ENCODE measurements at places on chromosomes 1 and 21.

- DNase-seq = no peak
Measured at GRCh38 chr1:28441674-28442073, 64.2 kb upstream of the RCC1 start.

- DNase-seq = no peak
Measured at GRCh38 chr1:94285031-94285654, 47.8 kb upstream of the ARHGAP29 start.

- no peak for DNase-seq
Measured at GRCh38 chr1:16421201-16421600, 16.0 kb downstream of the SPATA21 start.

DNA sequence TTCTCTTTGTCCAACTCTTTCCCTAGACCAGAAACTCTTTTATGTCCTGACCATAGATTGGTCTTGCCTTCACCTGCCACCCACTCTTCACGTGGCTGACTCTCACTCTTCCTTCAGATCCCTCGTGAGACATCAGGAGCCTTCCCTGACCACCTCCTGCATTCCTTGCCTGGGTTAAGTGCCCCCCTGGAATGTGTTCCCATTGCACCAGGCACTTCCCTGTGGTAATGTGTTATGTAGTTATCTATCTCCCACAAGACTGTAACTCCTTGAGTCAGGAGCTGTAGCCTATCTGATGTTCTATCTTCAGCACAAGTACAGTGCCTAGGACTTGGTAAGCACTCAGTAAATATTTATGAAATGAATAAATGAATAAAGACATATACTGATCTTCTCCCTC is 111.2 kb upstream of the CTTNBP2NL start:
- no peak for DNase-seq

GRCh38 chr1:223739366-223740037 is 27.2 kb downstream of the CAPN2 start:
- DNase-seq = no peak

DNA sequence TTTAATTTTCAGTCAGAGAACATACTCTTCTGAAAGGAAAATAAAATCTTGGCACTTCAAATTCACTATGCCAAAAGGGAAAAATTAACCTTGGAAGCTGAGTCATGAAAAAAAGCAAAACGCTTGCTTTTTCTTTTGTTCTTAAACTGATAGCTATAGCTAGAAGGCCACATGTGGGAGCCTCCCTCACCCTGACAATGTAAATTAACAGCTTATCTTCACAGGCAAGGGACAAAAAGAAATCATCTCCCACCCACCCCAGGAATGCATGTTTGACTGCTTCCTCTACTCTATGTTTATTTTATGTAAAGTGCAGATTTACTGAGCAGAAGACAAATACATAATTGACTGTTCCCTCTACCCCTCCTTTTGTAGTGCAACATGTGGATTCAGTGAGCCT is 38.0 kb downstream of the EBNA1BP2 start:
- DNase-seq = no peak

- DNase-seq = no peak
Measured at GRCh38 chr1:190949939-190950338, 472.3 kb upstream of the BRINP3 start.

GRCh38 chr1:55988963-55989452 is 590.4 kb downstream of the PLPP3 start:
- no peak for DNase-seq

DNA sequence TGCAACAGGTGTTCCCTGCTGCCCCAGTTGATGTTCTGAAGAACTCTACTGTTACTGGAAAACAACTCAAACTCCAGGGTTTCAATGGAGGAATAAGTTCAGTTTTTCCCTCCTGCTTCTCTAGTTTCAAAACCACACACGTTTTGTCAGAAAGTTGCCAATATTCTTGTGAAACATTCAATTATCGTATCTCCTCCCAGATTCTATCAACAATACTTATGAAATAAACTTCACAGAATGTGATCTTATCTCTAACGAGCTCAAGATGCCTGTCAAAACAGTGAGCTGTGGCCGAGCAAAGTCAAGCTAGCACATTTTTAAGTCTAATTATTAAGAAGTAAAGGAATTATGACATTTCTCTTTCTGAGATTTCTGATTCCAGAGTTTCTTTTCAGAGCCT is 4.7 kb downstream of the OR2B11 start:
- DNase-seq = peak; percentile 24

DNA sequence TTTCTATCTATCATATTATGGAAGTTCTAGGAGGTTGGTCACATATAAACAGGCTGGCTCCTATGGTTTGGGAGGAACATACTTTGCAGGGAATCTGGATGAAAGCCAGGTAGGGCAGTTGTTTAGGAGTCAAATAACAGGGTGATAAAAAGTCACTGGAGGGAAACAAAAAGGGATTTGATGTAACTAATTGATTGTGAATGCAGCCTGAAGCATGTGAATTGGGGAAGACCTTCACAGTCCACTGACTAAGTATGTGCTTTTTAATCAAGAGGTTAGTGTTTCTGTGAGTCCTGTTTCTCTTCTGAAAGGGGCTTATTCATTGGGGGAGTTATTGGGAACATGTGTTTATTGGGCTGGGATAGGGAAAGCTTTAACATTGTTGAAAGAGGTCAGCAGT is 41.3 kb downstream of the HMCN1 start:
- DNase-seq = no peak

GRCh38 chr1:48775831-48776392 is 779 bp downstream of the BEND5 start:
- DNase-seq = no peak

DNA sequence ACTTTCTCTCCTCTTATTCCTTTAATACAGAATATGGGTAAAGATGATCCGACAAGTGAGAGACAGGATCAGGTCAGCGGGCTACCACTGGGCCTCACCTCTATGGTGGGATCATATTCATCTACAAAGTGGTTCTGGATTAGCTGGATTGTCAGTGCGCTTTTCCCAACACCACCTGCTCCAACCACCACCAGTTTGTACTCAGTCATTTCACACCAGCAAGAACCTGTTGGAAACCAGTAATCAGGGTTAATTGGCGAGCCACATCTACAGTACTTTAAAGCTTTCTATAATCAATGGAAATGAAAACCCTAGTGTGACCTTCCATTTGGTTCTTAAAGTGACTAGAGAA is 643 bp downstream of the NRAS start:
- no peak for DNase-seq

GRCh38 chr1:191970116-191970515 is 188.1 kb upstream of the RGS18 start:
- no peak for DNase-seq

GRCh38 chr1:235617808-235618207 is 31.8 kb downstream of the GNG4 start:
- DNase-seq = no peak
